ENCODE measurements at places on chromosomes 11 and 22.

- DNase-seq, result no peak
Measured at GRCh38 chr11:117859488-117860112, 16.9 kb downstream of the FXYD6 start.

GRCh38 chr11:130710021-130710420 lies 206.3 kb downstream of the SNX19 start:
- no peak for DNase-seq

DNA sequence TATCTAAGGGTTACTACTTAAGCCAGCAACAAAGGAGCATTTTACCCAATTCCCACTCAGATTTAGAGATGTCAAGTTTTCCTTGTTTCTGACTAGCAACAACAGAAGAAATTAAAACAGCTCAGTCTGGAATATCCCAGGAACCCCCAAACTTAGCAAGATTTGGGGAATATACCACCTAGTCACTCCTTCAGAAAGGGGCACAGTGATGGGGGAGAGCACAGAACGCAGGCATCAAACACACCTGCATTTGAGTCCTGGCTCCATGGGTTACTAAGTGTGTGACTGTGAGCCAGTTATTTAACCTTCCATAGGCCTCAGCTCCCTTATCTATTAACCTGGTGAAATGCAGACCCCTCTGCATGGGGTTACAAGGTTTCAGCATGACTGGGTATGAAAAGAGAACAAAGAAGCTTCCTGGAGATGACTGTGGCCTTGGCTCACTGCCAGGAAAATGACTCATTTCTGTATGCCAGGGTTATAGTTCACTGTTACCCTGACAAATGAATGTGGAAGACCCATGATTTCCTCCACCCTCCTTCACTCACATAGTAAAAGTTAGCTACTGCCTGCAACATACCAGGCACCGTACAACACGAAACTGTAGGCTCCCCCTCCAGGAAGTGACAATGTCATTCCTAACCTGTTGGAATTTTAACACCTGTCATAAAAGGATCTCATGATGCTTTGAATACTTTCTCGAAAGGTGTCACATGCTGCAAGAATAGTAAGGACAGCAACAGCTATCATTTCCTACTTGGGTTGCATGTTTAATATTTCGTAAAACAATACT lies 79.6 kb downstream of the ME3 start:
- peak; percentile 38 for DNase-seq

GRCh38 chr11:69227271-69227670 lies 66.7 kb upstream of the MYEOV start:
- no peak for DNase-seq

- no peak for DNase-seq
Measured at GRCh38 chr11:67243051-67243450, 23.2 kb upstream of the GRK2 start.

DNA sequence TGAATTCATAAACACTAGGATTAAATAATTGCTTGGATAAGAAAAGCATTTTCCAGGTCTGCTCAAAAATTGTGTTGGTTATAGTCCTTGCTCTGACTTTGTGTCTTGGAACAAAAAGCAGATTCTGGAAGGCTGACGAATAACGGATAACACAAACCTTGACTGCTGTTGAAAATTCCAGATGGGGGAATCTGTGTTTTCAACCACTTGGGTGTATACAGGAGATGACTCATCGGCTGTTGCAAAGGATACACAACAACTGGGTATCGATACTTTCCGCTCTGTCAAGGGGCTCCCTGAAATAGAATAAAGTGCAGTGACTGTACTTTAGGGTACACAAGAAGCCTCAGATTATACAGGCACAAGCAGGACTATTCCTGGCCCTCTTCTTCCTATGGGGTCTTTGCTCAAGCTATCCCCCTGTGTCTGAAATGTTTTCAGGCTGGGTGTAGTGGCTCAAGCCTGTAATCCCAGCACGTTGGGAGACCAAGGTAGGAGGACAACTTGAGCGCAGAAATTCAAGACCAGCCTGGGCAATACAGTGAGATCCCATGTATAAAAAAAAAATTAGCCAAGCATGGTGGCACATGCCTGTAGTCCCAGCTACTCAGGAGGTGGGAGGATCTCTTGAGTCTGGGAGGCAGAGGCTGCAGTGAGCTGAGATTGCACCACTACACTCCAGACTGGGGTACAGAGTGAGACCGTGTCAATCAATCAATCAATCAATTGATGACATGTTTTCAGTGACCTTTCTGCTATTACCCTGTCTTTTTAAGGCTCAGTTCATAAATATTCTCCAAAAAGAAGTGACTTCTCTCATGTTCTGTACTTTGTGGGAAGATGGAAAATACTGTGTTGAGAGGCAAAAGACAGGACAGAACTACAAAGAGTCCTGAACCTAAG lies 48.6 kb upstream of the UCP3 start:
- DNase-seq, result no peak

DNA sequence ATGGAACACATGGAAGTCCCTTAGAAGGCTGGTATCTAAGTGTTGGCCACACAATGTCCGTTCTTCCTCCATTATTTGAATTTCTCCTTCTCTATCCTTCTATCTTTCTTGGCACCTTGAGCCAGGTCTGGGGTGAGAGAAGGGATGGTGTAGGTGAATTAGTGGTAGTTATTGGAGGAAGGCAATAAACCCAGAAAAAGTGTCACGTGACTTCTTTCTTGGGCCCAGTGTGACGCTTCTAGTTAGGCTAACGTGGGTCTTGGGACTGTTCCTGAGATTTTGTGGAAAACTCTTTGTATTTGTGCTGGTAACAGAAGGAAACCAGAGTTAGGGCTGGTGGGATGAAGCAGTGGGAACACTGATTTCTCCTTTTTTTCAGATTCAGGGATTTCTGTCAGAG lies 53.1 kb upstream of the ELF5 start:
- no peak for DNase-seq

DNA sequence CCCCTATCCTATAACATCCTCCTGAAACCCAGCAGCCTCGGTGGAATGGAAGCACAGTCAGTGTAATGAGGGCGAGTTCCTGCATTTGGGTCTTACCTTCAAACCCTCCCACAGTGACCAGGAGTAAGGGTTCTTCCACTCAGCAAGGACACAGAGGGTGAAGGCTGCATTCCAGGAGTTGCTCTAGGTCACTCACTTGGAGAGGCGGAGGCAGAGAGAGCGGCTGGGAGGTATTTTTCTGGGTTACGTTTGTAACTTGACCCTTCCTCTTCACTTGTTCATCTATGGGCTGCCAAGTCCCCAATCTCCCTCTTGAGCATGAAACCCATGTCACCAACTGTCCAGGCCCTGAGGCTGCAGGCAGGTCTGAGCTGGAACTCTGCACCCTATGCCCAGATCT lies 36.8 kb upstream of the SHISAL1 start:
- no peak for DNase-seq

GRCh38 chr22:24059793-24060192 lies 48.7 kb downstream of the CABIN1 start:
- no peak for DNase-seq

- DNase-seq, result no peak
Measured at GRCh38 chr11:117925198-117925925, 3.8 kb downstream of the TMPRSS13 start.

GRCh38 chr11:59865031-59865430 lies 1.3 kb downstream of the TCN1 start:
- no peak for DNase-seq

DNA sequence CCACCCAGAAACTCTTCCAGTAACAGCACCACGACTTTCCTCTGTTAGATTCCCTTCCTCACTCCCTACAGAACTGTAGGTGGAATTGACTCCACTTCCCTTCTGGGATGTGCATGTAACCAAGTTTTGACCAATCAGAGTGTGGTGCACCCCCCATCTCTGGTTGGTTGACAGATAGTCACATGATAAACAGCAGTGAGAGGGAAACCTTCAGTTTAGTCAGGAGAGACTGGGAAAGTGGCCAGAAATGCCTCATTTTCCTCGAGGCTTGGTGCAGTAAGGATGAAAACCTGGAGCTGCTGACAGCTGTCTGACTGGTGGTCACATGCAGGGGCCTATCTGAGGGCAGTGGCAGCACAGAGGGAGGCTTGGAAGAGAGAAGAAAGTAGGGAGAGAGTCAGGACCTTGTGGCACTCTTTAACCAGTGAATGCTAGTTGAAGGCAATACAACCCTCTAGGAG lies 67.3 kb upstream of the GRK3 start:
- DNase-seq, result no peak

- DNase-seq, result no peak
Measured at GRCh38 chr22:30413745-30414524, 11.6 kb upstream of the MTFP1 start.

GRCh38 chr22:36215981-36216380 lies 14.4 kb upstream of the APOL4 start:
- no peak for DNase-seq
